ENCODE measurements at places on chromosomes 3 and 15. TPM values are rescaled to one million over a fixed set of nuclear protein-coding genes. Genes with fewer than 3 reads are reported as not detected.

DNA sequence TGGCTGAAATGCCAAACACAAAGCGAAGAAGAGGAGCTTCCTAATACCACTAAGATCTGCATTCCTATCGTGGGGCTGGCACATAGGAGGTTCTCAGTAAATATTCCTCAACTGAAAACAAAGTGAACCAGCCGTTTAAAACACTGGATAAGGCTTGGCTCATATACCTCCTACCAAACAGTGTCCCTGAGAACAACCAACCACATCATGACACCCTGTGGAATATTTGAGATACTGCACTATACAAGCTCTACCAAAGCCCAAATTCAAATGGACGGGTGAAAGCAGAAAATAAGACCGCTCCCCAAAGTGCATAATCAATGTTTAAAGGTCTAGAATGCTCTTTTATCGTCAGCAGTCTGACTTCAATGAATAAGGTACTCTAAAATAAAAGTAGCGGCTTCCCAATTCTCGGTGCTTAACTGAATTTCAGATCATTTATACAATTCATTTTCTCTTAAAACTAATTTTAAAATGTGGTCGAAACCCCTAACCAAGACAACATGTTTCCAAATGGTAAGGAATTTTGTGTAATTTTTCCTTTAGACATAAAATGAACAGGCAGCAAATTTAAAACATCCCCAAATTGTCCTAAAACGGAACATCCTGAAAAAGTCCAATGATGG lies 425.8 kb downstream of the ERC2 start:
- H3K27me3 ChIP-seq = no peaks in the 10 kb centered on the region
- no peaks in the 10 kb centered on the region for H3K36me3 ChIP-seq
- H3K27ac ChIP-seq = no peak overlapping the region
- H3K4me3 ChIP-seq = no peak overlapping the region

- no peak overlapping the region for H3K4me3 ChIP-seq
- no peaks in the 10 kb centered on the region for H3K4me1 ChIP-seq
- H3K36me3 ChIP-seq = peaks cover 4% of the 10 kb centered on the region
- no peak overlapping the region for H3K27ac ChIP-seq
- DNase-seq = no peak
Observed at GRCh38 chr15:30043211-30043655, 39.5 kb upstream of the GOLGA8J start.

GRCh38 chr15:101013769-101014675 lies 94.9 kb downstream of the LRRK1 start:
- no peak overlapping the region for H3K4me3 ChIP-seq
- DNase-seq = no peak
- H3K4me1 ChIP-seq = peaks cover 2% of the 10 kb centered on the region
- no peak overlapping the region for H3K27ac ChIP-seq

- H3K27ac ChIP-seq = no peak overlapping the region
- H3K36me3 ChIP-seq = no peaks in the 10 kb centered on the region
- no peak for DNase-seq
- H3K4me1 ChIP-seq = no peaks in the 10 kb centered on the region
- peaks cover 20% of the 10 kb centered on the region for H3K27me3 ChIP-seq
Observed at GRCh38 chr15:37059086-37059485, 41.3 kb downstream of the MEIS2 start.

- no peaks in the 10 kb centered on the region for H3K36me3 ChIP-seq
- H3K27ac ChIP-seq = peak overlapping the region; percentile 39
- no peak overlapping the region for H3K4me3 ChIP-seq
- peaks cover 50% of the 10 kb centered on the region for H3K27me3 ChIP-seq
- H3K4me1 ChIP-seq = no peaks in the 10 kb centered on the region
Observed at GRCh38 chr3:197367081-197367780, 68.8 kb upstream of the DLG1 start.

DNA sequence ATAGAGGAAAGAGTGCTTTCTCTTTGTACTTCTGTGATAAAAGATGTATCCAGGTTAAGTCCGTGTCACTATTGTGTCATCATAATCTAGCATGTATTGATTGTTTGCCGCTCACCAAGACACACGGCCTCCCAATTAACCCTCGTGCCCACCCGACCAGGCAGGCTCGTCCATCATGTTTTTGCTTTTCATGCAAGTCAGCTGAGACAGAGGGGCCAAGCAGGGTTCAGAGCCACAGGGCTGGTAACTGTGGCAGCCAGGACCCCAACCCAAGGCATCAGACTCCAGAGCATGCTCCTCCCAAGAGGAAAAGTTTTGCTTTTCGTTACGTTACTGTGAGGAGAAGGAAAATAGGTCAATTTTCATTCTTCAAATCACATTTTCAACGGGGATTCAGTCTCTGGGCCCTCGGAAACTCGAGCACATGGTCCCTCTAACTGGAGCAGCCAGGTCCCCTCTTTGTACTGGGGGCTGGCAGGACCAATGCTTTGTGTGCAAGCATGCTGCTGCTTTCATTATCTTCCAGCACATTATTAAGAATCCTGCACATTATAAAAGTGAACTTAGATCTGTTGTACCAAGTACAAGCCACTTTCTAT lies 161.1 kb upstream of the TOPAZ1 start:
- H3K27ac ChIP-seq = no peak overlapping the region
- DNase-seq = no peak
- H3K27me3 ChIP-seq = peaks cover 10% of the 10 kb centered on the region
- H3K4me3 ChIP-seq = no peak overlapping the region
- no peaks in the 10 kb centered on the region for H3K36me3 ChIP-seq

- H3K27ac ChIP-seq = no peak overlapping the region
- peaks cover 24% of the 10 kb centered on the region for H3K4me1 ChIP-seq
- no peak overlapping the region for H3K4me3 ChIP-seq
- no peak for DNase-seq
- H3K36me3 ChIP-seq = no peaks in the 10 kb centered on the region
Observed at GRCh38 chr3:128319741-128320141, 146.9 kb downstream of the DNAJB8 start.

The TM4SF1 gene
- total RNA-seq = 0.83 TPM

The TF gene
- 0.65 TPM for total RNA-seq

DNA sequence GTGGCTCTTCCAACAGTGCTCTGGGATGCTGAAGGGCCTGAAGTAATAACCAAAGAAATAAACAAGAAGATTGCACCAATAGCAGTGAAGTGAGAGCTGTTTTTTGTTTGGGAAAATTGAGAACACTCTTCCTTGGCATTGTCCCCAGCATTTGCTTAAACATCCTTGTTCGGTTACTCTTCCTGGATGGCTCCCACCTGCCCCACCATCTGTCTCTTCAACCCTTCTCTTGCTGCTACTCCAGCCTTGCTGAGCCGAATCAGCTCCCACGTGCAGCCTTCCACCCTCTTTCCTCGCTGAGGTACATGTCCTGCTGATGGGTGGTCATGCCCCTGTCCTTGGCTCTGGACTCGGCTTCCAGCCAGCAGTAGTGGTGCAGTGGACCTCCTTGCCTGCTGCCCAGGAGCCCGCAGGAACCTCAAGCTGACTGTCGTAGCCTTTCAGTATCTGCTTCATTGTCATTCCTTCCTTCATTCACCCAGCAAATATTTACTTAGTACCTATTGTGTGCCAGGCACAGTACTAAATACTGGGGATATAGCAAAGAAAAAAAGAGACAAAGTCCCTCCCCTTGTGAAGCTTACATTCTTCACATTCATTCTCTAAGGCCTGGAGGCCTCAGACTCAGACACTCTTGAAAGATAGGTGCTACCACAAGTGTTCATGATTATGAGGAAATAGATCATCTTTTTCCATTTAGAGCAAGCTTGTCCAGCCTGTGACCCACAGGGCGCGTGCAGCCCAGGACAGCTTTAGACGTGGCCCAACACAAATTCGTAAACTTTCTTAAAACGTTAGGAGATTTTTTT lies 17.1 kb upstream of the VILL start:
- DNase-seq = no peak
- H3K27ac ChIP-seq = no peak overlapping the region
- peaks cover 11% of the 10 kb centered on the region for H3K4me1 ChIP-seq
- no peaks in the 10 kb centered on the region for H3K36me3 ChIP-seq
- no peak overlapping the region for H3K4me3 ChIP-seq

DNA sequence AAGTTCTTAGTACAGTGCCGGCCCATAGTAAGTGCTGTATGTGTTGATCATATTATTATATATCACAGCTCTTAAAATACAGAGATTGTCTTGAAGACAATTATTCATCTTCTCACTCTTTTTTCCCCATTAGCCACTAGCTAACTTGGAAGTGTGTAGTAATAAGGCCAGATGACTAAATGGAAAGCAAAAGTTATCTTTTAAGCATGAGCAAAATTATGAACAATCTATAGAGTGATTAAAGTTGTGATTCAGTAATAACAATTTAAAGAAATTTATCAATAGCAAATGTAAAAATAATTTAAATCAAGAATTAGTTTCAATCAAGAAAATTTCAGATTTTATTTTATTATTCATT lies 630.9 kb upstream of the TBL1XR1 start:
- no peak overlapping the region for H3K4me3 ChIP-seq
- H3K27me3 ChIP-seq = no peaks in the 10 kb centered on the region
- no peak for DNase-seq
- H3K36me3 ChIP-seq = no peaks in the 10 kb centered on the region
- peaks cover 11% of the 10 kb centered on the region for H3K4me1 ChIP-seq

- H3K27me3 ChIP-seq = peaks cover 1% of the 10 kb centered on the region
- H3K36me3 ChIP-seq = peaks cover 1% of the 10 kb centered on the region
Observed at GRCh38 chr3:149572796-149573414, 84.9 kb downstream of the WWTR1 start.

DNA sequence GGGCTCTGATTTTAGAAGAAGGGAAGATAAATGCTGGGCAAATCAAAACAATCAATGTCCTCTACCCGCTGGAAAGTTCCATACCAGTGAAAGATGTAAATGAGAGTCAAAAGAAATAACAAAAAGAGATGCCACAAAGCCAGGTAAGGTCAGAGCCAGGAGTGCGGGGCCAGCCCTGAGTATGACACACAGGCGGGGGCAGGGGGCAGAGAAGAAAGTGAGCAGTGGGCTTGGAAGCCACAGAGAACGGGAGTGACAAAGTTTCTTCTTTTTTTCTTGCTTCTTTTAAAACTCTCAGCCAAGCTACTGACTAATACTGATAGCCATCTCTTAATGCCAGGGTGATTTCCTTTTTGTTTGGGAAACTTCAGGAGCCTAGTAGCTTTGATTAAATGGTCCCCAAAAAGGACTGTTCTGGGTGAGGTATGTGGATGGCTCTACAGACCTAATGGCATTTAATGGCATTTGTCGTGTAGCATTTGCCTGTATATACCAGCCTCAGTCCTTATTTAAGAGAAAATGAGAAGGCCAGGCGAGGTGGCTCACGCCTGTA lies 23.1 kb upstream of the TSEN2 start:
- no peaks in the 10 kb centered on the region for H3K27me3 ChIP-seq
- DNase-seq = no peak
- no peak overlapping the region for H3K27ac ChIP-seq
- H3K4me1 ChIP-seq = peaks cover 11% of the 10 kb centered on the region

GRCh38 chr3:58659051-58659675 lies 7.4 kb downstream of the FAM3D start:
- H3K27ac ChIP-seq = no peak overlapping the region
- H3K4me1 ChIP-seq = no peaks in the 10 kb centered on the region
- H3K36me3 ChIP-seq = peaks cover 2% of the 10 kb centered on the region

The ZNF80 gene
- 0.65 TPM for total RNA-seq

- no peaks in the 10 kb centered on the region for H3K36me3 ChIP-seq
- peaks cover 4% of the 10 kb centered on the region for H3K27me3 ChIP-seq
- no peaks in the 10 kb centered on the region for H3K4me1 ChIP-seq
Observed at GRCh38 chr15:95659656-95660055, 670.8 kb upstream of the NR2F2 start.

DNA sequence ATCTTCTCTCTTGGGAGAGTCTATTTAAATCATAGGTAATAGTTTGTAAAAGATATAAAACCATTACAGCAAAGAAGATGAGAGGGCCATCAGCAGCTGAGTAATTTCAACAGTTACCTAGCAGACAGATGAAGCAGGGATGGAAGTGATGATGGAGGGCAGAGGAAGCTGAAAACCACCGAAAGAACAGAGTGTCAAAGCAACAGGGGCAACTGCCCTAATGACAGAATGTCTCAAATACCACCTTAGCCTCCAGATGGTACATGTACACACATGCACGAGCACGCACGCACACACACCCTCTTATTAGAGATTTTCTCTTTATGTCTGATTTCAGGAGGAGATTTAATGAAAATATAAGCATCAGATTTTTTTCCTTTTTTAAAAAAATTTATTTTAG lies 64.5 kb downstream of the NEDD4 start:
- no peaks in the 10 kb centered on the region for H3K36me3 ChIP-seq
- no peak for DNase-seq
- H3K4me3 ChIP-seq = no peak overlapping the region
- peak overlapping the region; percentile 6 for H3K27ac ChIP-seq

The SHF gene
- 2.0 TPM for total RNA-seq

The CACNA2D3 gene
- 0.08 TPM for total RNA-seq

GRCh38 chr15:91593067-91593466 lies 260.4 kb upstream of the SLCO3A1 start:
- H3K36me3 ChIP-seq = peaks cover 2% of the 10 kb centered on the region
- no peak for DNase-seq
- H3K27ac ChIP-seq = no peak overlapping the region
- peaks cover 33% of the 10 kb centered on the region for H3K27me3 ChIP-seq

GRCh38 chr15:40999190-40999589 lies 45.9 kb downstream of the CHAC1 start:
- peak overlapping the region; percentile 4 for H3K27ac ChIP-seq
- H3K4me3 ChIP-seq = no peak overlapping the region
- peaks cover 3% of the 10 kb centered on the region for H3K4me1 ChIP-seq
- DNase-seq = no peak
- peaks cover 6% of the 10 kb centered on the region for H3K36me3 ChIP-seq
- H3K27me3 ChIP-seq = no peaks in the 10 kb centered on the region

Data from T-helper 17 cell (primary cell).